ENCODE measurements at places on chromosomes 13 and 19. TPM values are rescaled to one million over a fixed set of nuclear protein-coding genes. Genes with fewer than 3 reads are reported as not detected.

The MBNL2 gene
- 131 TPM for total RNA-seq

The ZNF728 gene
- total RNA-seq: 0.27 TPM

The RNF225 gene
- total RNA-seq: not detected

The NALCN gene
- total RNA-seq: 11.3 TPM

The FCER2 gene
- total RNA-seq: not detected

The LPAR6 gene
- total RNA-seq: 39.4 TPM

The NAT14 gene
- total RNA-seq: 13.0 TPM

The OR1I1 gene
- not detected for total RNA-seq

The LRFN3 gene
- 5.4 TPM for total RNA-seq

The PINLYP gene
- 10.1 TPM for total RNA-seq

The ZNF737 gene
- total RNA-seq: 73.2 TPM

The ZNF431 gene
- total RNA-seq: 30.1 TPM

The ZNF836 gene
- 34.6 TPM for total RNA-seq

The RGS9BP gene
- total RNA-seq: 7.4 TPM

The FUT3 gene
- total RNA-seq: 2.4 TPM

The TSSK6 gene
- 2.4 TPM for total RNA-seq

The ANGPTL8 gene
- 1.4 TPM for total RNA-seq

The DCLK1 gene
- 127 TPM for total RNA-seq

The IFI30 gene
- total RNA-seq: 5.8 TPM

The ZNF563 gene
- 10.9 TPM for total RNA-seq

The ZNF570 gene
- total RNA-seq: 19.8 TPM

The RBM42 gene
- 42.9 TPM for total RNA-seq

The CADM4 gene
- total RNA-seq: 44.0 TPM

The ZNF345 gene
- total RNA-seq: 34.3 TPM

The AKAP11 gene
- 84.6 TPM for total RNA-seq

The CACNG8 gene
- 0.99 TPM for total RNA-seq

The NLRP4 gene
- total RNA-seq: not detected

The CEACAM3 gene
- 1.9 TPM for total RNA-seq

The WBP4 gene
- 19.6 TPM for total RNA-seq
